ENCODE measurements at places on chromosomes 11 and 22. TPM values are rescaled to one million over a fixed set of nuclear protein-coding genes. Genes with fewer than 3 reads are reported as not detected.
A peak's percentile ranks its signal among the peaks of the same experiment; 100 is the strongest.

DNA sequence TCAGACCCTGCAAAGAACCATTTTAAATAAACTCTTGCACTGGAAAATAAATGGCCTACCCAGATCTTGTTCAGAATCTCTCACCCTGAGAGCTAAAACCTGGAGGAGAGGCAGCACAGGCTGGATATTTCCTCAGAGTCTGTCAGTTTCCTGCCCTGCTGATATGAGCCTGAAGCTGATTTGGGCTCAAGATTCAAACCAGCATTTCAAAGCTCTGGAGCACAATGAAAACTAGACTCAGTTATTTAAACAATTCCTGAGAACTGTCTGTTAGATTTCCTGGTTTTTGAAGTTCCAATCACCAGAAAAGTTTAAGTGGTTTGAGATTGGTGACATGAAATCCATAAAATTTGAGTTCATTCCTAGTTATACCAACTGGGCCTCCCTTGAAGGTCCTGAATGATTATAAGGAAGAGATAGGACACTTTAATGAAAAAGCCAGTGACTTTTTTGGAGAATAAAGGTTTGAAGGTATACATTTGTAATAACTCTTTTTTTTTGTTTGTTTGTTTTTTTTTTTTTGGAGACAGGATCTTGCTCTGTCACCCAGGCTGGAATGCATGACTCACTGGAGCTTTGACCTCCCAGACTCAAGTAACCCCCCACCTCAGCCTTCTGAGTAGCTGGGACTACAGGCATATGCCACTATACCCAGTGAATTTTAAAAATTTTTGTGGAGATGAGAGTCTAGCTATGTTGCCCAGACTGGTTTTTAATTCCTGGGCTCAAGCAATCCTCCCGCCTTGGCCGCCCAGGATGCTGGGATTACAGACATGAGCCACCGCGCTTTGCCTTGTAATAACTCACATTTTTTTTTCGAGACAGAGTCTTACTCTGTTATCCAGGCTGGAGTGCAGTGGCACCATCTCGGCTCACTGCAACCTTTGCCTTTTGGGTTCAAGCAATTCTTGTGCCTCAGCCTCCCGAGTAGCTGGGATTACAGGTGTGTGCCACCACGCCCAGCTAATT lies 8.0 kb upstream of the ESAM start:
- H3K36me3 ChIP-seq: peaks cover 16% of the 10 kb centered on the region
- H3K27ac ChIP-seq: no peak overlapping the region
- H3K4me1 ChIP-seq: no peaks in the 10 kb centered on the region
- no peak overlapping the region for H3K4me3 ChIP-seq
- H3K27me3 ChIP-seq: no peaks in the 10 kb centered on the region

GRCh38 chr22:47605886-47606285 lies 843.4 kb downstream of the TBC1D22A start:
- no peak overlapping the region for H3K4me3 ChIP-seq
- no peak overlapping the region for H3K27ac ChIP-seq
- no peak for DNase-seq

DNA sequence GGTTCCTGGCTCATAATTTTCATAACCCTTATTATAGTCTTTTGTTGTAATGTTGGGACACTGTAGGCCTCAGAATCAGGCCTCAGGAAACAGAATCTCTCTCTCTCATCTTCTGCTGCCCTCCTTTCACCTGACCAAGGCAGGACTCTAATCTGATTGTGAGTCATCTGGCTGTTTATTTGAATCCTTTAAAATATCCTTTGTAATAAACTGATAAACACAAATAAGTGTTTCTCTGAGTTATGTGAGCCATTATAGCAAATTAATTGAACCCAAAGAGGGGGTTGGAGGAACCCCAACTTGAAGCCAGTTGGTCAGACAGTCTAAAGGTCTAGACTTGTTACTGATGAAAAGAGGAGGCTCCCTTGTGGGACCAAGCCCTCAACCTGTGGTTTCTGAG lies 30.6 kb downstream of the ACER3 start:
- no peak overlapping the region for H3K4me3 ChIP-seq
- H3K36me3 ChIP-seq: no peaks in the 10 kb centered on the region
- DNase-seq: no peak
- H3K27ac ChIP-seq: no peak overlapping the region

DNA sequence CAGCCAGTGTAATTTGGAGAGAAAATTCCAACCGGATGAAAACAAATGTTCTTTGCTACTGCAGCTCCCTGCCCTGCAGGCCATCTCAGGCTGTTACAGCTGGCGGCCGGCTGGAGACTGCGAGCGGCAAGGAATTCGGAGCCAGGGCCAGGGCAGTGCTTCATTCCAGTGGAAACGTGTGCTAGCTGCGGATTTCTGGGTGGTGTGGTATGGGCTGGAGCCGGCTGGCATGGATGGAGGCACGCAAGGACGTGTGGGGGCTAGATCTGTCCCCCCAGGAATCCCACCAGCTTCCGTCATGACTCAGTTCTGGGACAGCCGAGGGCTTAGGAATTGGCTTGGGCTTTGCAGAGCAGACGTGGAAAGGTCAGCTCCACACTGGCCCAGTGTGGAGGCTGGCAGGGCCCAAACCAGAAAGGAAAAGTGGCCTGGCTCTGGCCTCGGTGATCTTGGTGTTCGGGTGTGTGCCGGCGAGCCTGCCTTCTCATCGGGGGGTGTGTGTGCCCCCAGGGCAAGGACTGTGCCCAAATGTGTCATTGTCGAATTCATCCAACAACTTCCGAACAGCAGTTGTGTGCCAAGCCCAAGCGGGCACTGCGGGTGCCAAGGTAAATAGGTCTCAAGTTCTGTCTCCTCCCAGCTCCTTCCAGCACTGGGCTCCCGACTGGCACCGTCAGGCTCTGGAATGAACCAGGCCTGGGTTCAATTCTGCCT lies 48.1 kb upstream of the SHISAL1 start:
- H3K27ac ChIP-seq: no peak overlapping the region
- DNase-seq: no peak
- no peaks in the 10 kb centered on the region for H3K27me3 ChIP-seq

- H3K36me3 ChIP-seq: no peaks in the 10 kb centered on the region
- H3K4me3 ChIP-seq: no peak overlapping the region
- DNase-seq: peak; percentile 3
- no peak overlapping the region for H3K27ac ChIP-seq
Measured at GRCh38 chr11:26276798-26277424, 55.0 kb upstream of the ANO3 start.

- no peaks in the 10 kb centered on the region for H3K27me3 ChIP-seq
- H3K4me1 ChIP-seq: peaks cover 70% of the 10 kb centered on the region
- DNase-seq: no peak
- H3K36me3 ChIP-seq: peaks cover 49% of the 10 kb centered on the region
- peak overlapping the region; percentile 91 for H3K27ac ChIP-seq
Measured at GRCh38 chr11:66070604-66071380, 720 bp downstream of the PACS1 start.

DNA sequence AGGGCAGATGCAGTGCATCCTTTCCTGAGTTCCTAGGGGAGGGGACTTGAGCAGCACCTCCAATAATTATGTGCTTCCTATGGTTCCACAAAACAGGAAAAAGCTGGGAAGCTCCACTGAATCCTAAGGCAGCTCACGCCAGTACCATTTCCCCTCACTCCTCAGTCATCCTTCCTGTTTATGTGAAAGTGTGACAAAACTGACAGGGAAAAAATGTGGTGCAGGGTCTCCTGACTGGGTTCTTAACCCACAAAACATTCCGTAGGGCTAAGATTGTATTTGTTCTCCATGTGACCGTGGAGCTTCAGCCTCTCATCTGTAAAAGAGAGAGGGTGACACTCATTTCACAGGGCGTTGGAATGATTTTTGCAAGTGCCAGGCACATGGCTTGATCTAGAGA lies 12.2 kb upstream of the LYVE1 start:
- no peak overlapping the region for H3K4me3 ChIP-seq
- H3K27ac ChIP-seq: no peak overlapping the region
- H3K36me3 ChIP-seq: no peaks in the 10 kb centered on the region
- H3K4me1 ChIP-seq: no peaks in the 10 kb centered on the region

GRCh38 chr11:71206186-71206585 lies 46.2 kb downstream of the SHANK2 start:
- H3K36me3 ChIP-seq: no peaks in the 10 kb centered on the region
- no peak overlapping the region for H3K27ac ChIP-seq
- no peaks in the 10 kb centered on the region for H3K27me3 ChIP-seq

Gene PIWIL4
- 0.41 TPM for total RNA-seq

Measured in activated T-helper 1 cell treated with anti-CD3 and anti-CD28 coated beads, Interleukin-12 subunit alpha, Interleukin-12 subunit beta, Interleukin-2, Interleukin-4 antibody, amounts not matched to agents 30 ng/mL and 10 ng/mL and 1 ng/mL, durations not matched to agents 14 hours and 24 hours and 36 hours (primary cell).